ENCODE measurements at places on chromosomes 12 and 14.

- no peak for DNase-seq
These were observed 314.2 kb upstream of the RGS6 start for GRCh38 chr14:71618047-71618446.

- peak; percentile 22 for DNase-seq
These were observed 34.6 kb downstream of the SPRING1 start for GRCh38 chr12:116703214-116703795.

GRCh38 chr12:132329036-132329719 is at the start of gene GALNT9:
TSS of gene GALNT9 (minus strand) at chr12:132329589. CDS start at chr12:132329203, 386 bp downstream.
- DNase-seq: no peak

GRCh38 chr12:84964048-84964447 is 51.4 kb upstream of the SLC6A15 start:
- no peak for DNase-seq

GRCh38 chr12:27221625-27222387 is 22.3 kb upstream of the STK38L start:
- DNase-seq: no peak

- DNase-seq: no peak
These were observed 216.2 kb downstream of the ZFP36L1 start for GRCh38 chr14:68576496-68577244.

- no peak for DNase-seq
These were observed 65.8 kb downstream of the RIN3 start for GRCh38 chr14:92579244-92579936.

DNA sequence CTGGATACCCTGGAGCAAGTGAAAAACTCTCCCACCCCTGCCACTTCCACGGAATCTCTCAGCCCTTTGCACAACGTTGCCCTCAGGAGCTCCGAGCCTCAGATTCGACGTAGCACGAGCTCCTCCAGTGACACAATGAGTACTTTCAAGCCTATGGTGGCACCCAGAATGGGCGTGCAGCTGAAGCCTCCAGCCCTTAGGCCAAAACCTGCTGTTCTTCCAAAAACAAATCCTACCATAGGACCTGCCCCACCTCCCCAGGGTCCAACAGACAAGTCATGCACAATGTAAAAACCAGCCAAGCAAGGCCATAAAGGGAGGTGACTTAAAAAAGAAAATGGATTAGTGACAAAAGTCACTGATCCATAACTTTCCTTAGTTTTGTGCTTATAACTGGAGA is 79.7 kb downstream of the KICS2 start:
- DNase-seq: no peak

- no peak for DNase-seq
These were observed 228.1 kb downstream of the CHST11 start for GRCh38 chr12:104684884-104685283.

DNA sequence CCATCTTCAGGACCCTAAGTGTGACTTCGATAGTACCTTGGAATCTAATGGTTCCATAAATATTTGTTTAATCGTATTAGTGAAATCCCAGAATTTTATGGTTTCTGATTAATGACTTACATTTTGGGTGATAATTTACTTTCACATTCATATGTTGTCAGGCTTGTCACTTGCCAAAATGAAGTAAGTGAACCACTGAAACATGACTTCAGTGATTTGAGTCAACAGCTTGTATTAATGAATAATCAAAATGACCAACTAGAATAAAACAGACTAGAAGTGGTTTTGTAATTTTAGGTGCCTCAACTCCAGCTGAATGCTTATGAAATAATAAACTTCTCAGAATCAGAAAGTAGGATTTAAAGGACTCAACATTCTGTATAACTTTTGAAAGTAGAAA is 517.1 kb downstream of the PRKD1 start:
- no peak for DNase-seq

DNA sequence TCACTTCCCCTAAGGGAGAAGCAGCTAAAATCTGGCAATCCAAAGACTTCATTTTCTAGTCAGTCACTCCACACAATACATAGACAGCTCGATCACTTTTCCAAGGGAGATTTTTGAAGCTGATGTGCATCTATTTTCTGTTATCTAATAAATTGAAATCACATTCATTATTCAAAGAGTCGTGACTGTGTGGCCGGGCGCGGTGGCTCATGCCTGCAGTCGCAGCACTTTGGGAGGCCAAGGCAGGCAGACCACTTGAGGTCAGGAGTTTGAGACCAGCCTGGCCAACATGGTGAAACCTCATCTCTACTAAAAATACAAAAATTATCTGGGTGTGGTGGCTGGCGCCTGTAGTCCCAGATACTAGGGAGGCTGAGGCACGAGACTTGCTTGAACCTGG is 27.1 kb upstream of the PTGR2 start:
- no peak for DNase-seq

GRCh38 chr14:51087031-51087441 is 7.9 kb downstream of the TRIM9 start:
- DNase-seq: no peak

- no peak for DNase-seq
These were observed 363.2 kb downstream of the GALC start for GRCh38 chr14:87629788-87630187.

GRCh38 chr14:95677179-95677835 is 8.9 kb upstream of the TCL1B start:
- DNase-seq: no peak

- DNase-seq: no peak
These were observed 11.6 kb upstream of the SUPT16H start for GRCh38 chr14:21395450-21395849.

GRCh38 chr14:73344319-73344718 is 107.0 kb downstream of the PAPLN start:
- no peak for DNase-seq

DNA sequence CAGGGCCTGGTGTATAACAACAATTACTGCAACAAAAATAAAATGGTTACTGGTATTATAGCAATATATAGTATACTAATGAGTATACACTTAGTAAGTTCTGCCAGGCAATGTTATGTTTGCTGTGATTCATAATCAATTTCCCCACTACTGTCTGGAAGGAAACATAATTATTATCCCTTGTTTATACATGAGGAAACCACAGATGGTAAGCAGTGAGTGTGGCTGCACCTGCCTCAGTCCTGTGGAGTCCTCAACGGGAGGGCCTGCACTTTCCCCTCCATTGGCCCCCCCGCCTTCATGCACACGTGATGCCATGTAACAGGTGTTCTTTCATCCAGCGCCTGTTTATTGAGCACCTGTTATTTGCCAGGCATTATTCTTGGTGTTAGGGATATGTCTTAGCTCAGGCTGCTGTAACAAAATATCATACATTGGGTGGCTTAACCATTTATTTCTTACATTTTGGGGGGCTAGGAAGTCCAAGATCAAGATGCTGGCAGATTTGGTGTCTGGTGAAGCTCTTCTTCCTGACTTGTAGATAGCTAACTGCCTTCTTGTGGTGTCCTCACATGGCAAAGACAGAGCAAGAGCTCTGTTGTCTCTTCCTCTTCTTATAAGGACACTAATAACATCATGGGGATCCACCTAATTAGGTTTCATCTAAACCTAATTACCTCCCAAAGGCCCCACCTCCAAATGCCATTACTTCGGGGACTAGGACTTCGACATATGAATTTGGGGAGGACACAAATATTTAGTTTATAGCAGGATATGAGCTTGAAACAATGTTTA is 59.5 kb upstream of the CHGA start:
- no peak for DNase-seq

DNA sequence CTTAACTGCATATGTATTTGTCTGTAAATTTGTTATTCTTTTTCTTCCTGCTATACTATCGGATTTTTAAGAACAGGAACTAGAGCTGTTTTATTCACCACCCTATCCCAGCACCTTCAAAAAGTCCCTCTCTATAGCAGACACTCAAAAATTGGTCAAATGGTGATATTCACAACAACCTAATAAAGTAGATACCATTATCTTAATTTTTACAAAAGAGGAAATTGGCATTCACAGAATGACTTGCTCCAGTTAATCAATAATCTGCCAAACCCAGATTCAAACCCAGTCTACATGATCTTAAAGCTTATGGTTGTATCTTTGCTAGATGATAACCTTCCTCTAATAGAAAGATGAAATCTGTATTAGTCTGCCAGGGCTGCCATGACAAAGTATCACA is 426.6 kb downstream of the EGLN3 start:
- no peak for DNase-seq

- DNase-seq: no peak
These were observed 55.0 kb downstream of the TPCN1 start for GRCh38 chr12:113276306-113276705.

GRCh38 chr14:105313381-105314286 is 914 bp upstream of the PACS2 start:
- no peak for DNase-seq

GRCh38 chr14:31189346-31190218 is 18.0 kb downstream of the HECTD1 start:
- no peak for DNase-seq

DNA sequence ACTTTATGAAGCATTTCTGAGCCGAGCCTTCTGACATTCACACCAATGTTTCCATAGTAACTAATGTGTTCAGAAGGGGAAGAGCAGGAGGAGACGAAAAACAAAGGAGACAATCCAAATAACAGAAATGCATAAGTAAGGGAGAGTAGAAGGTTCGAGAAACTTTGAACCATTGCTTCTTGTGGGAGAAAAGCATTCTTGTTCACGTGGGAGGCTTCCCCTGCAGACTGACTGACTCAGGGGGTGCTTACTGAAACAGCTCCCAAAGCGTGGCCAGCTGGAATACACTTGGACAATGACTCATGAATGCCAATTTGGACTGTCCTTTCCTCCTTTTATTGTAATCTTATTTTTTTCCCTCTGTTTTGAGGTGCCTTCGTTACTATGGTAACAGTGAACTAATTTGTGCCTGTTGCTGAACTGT is 73.9 kb downstream of the NEDD1 start:
- DNase-seq: no peak

DNA sequence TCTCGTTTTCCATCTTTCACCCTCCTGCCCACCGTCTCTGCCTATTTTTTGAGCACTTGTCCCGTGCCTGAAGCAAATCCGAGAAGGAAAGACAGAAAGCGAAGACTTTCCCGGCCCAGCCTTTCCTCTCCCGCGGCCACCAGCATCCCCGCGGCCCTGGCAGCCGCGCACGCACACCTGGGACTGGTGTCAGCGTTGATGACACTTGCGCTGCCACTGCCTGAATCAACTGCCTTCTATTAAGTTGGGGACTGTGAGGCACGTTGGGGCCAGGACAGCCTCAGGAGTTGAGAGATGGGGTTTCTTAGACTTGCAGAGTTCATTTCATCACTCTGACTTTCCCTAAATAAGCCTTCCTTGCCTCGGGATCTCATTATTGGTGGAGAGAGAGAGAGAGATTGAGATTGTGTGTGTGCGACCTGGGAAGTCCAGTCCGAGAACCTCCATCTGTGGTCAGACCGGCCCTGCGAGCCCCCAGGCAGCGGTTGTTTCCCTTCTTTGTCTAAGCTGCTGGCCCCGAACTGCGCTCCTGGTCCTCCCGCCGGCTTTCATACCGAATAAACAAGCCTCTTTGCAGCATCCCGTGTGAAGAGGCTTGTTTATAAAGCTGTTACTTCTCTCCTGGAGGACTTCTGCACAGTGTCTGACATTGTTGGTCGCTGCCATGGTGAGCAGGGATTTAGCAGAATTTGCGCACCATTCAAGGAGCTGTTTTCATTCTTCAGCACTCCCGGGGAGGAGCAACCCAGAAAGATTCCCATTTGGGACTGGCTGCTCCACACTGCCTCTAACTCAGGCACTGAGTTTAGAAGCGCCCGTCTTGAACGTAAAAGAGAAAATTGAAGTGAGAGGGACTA is 1.5 kb downstream of the PDZRN4 start:
- no peak for DNase-seq

DNA sequence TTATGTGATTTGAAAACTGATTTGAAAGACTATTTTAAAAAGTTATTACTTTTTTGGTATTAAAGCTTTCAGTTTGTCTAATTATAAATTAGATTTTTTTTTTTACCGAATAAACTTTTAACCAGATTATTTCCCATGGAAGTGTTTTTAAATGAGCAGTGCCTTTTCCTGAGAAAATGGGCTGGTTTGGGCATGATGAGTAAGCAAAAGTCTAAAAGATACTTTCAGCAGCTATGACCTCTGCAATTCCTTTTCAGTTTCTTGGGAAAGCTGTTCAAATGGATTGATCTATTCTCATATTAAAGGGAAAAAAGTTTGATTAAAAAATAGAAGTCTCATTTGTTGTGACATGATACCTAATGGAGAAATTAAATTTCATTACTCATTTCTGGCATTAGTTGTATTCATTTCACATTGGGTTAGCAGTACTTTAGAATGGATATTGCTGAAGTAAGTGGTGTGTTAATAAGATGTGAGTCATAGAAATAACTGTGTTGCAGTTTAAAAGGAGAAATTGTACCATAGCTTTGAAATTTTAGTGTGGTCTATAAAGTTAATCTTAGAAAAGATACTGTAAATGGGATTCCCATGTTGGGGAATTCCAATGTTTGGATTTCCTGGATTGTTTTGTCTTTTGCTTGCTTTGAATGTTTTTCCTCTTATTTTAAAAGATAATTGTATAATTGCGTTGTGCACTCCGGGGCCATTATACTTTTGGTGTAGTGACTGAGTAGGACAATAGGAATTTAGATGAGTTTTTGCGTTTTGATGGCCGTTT is 21.0 kb downstream of the KTN1 start:
- no peak for DNase-seq

DNA sequence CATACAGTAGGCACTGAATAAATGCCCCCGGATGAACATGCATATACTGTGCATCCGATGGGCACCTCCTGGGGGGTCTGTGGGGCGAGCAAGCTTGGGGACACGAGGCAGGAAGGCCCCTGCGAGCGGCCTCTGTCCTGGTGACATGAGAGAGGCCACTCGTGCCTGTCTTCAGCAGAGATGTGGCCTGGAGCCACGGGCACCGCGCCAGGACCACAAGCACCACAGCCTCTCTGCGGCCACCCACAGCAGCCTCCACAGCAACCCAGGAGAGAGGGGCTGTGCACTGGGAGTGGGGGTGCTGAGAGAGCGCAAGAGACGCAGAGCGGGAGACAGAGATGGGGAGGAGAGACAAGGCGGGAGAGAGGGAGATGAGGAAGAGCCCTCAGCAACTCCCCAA is 118.5 kb downstream of the RFLNA start:
- no peak for DNase-seq

DNA sequence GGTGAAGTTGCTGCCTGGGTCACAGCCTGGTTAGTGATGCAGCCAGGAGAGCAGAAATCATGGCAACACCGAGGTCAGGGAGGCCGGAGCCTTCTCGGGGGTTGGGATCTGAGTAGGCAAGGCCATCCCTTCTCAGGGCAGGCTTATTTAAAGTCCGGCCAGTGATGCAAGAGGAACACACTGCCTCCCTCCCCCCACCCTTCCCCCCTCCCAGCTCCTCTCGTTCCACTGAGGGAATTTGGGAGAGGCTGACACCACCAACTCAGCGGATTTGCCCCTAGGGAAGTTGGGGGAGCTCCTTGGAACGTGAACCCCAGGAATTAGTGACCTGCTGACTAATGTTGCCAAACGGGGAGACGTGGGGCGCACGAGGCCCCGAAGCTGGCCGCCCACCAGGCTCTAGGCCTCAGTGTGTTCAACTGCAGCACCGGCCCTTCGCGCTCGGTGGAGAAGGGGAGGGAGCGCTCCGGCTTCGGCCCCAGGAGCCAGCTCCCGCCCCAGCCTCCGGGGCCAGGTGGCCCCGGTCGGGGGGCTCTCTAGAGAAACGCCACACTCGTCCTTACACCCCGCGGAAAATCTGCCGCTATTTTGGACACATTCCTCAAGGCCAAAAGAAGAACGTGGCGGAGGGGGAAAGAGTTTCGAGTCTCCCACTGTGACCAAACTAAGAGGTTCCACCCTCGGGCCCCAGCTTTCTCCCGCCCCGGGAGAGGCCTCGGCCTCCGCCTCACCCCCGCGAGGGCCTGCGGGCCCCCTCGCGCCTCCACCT is 1.6 kb downstream of the CTDSP2 start:
- DNase-seq: no peak
